AG20443 (cell line): ENCODE measurements at places on chromosomes 16 and 17.

GRCh38 chr17:77959926-77960521 is 1.5 kb downstream of the TNRC6C start:
- DNase-seq: no peak

- DNase-seq: no peak
These were observed 27.9 kb upstream of the JPT2 start for GRCh38 chr16:1650131-1650530.

GRCh38 chr17:82077617-82078358 is 12.2 kb upstream of the DUS1L start:
- no peak for DNase-seq

- DNase-seq: no peak
These were observed 14.0 kb downstream of the CEP295NL start for GRCh38 chr17:78888941-78889518.

DNA sequence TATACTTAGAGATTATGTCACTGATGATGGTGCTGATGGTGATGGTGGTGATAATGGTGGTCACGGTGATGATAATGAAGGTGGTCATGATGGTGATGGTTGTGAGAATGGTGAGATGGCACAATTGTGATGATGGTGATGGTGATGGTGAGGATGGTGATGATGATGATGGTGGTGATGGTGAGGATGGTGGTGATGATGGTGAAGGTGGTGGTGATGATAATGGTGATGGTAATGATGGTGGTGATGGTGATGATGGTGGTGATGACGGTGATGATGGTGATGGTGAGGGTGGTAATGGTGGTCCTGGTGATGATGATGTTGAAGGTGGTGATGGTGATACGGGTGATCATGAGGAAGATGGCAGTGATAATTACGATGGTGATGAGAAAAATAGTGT is 5.5 kb upstream of the CDT1 start:
- DNase-seq: no peak

GRCh38 chr17:81859906-81860755 is at the start of gene P4HB:
P4HB (minus strand) TSS chr17:81860535; CDS start chr17:81860471, 64 bp downstream.
- DNase-seq: peak; percentile 12

DNA sequence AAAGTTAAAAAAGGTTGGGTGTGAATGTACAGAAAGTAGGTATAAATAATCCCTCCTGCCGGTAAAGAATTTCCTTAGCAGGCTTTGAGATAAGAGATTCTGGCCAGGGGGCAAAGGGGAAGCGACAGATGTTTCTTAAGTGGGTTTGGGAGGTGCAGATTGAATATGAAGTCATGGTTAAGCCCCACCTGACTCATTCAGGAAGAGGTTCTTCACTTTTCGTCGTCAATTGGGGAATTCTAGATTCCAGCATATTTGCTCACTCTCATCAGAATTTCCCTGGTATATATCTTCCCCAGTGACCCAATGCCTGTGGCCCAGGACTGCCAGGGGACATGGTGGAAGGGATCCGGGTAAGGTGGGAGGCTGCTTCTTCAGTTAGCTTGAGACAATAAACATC is 127.8 kb downstream of the CPPED1 start:
- DNase-seq: peak; percentile 51

DNA sequence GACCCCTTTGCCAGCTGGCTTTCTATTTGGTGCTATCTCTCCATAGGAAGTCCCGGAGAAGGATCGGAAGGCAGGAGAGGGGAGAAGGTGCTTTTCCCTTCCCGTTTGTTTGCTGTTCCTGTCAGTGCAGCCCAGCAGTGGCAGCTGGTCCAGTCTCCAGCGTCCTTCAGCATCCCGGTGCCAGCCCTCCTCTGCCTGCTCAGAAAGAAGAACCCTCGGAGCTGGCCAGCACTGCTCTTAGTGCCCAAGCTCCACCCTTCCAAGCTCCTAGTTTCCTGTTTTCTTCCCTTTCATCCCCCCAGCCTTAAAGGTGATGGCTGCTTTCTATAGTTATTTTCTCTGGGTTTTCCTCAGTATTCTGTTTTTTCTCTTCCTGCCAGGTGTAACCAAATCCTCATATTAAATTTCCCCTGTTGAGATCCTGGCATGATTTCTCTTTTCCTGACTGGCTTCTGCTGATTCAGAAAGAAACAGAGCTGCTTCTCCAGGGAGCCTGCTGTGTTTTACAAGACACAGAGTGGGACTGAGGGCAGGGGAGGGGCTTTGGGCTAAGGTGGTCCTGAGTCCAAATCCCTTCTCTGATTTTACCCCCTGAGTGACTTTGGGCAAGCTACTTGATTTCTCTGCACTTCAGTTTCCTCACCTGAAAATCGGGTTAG is 186.8 kb downstream of the COPRS start:
- DNase-seq: peak; percentile 40

DNA sequence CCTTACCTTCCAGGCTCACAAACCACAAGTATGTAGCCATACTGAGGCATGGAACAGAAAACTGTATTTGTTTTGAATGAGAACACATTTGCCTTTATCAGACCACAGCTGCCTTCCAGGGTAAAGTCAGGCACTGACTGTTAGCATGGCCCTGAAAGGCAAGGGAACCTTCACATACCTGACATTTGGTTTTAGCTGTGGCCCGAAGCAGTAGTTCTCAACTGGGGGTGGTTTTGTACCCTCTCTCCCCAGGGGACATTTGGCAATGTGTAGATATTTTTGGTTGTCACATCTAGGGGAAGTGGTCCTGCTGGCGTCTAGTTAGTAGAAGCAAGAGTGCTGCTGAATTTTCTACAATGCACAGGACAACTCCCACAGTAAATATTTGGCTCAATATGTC is 9.2 kb downstream of the HERPUD1 start:
- no peak for DNase-seq

- DNase-seq: peak; percentile 16
These were observed 91.7 kb downstream of the HS3ST3A1 start for GRCh38 chr17:13510062-13510461.

DNA sequence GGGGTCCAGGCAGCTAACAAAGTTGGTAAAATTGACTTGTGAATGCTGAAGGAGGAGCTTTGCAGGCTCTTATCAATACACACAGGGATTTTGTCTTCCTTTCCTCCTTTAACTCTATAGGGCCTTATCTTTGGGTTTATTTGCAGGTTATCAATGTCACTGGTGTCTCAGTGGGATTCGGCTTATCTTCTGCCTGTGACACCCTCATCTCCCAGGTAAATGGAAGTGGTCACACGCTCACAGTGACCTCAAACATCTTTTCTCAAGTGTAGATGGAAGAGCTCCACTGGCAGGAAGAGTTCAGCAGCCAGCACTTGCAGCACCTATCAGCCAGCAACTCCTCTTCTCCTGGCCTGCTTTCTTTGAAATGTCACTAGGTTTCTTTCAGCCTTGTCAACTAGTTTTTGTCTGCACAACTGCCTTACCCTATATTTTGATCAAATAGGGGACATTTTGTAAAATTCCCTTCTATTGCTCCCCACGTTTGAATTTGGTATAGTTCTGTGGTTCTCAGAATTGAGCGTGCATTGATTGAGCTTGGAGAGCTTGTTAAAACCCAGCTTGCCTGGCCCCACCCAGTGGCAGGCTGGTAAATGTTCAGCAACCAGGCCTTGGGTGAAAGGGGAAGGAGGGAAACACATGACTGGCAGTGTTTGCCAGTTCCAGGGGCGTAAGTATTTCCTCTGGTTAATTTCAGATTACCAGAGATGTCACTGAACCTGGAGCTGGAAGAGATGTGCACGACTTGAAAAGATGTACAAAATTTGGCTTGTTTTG is 12.8 kb downstream of the SLC47A1 start:
- no peak for DNase-seq

DNA sequence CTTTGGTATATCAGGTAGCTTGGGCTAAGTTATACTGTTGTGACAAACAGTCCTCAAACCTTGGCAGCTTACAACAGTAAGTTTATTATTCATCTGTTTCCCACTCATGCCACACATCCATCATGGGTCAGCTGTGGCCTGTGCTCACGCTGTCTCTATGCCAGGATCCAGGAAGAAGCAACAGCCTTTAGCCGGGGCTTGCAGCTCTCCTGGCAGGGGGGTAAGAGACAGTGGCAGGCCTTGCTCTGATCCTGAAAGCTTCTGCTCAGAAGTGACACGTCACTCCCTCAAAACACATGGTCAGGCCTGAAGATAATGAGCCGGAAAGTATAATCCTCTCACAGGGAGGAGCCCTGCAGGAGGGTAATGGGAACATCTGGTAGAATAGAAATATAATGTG is 377.6 kb downstream of the CPPED1 start:
- DNase-seq: peak; percentile 25

DNA sequence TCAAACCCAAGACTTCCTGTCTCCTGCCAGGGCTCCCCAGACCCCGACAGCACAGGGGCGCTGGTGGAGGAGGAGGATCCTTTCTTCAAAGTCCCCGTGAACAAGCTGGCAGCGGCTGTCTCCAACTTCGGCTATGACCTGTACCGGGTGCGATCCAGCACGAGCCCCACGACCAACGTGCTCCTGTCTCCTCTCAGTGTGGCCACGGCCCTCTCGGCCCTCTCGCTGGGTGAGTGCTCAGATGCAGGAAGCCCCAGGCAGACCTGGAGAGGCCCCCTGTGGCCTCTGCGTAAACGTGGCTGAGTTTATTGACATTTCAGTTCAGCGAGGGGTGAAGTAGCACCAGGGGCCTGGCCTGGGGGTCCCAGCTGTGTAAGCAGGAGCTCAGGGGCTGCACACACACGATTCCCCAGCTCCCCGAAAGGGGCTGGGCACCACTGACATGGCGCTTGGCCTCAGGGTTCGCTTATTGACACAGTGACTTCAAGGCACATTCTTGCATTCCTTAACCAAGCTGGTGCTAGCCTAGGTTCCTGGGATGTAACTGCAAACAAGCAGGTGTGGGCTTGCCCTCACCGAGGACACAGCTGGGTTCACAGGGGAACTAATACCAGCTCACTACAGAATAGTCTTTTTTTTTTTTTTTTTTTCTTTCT is 8.1 kb downstream of the SERPINF1 start:
- no peak for DNase-seq

GRCh38 chr17:32536736-32537643 is 50.2 kb downstream of the CDK5R1 start:
- peak; percentile 16 for DNase-seq

GRCh38 chr17:74742153-74742515 is 5.1 kb downstream of the RAB37 start:
- DNase-seq: no peak

- DNase-seq: peak; percentile 74
These were observed 1.0 kb downstream of the LMF1 start for GRCh38 chr16:969508-970385.

DNA sequence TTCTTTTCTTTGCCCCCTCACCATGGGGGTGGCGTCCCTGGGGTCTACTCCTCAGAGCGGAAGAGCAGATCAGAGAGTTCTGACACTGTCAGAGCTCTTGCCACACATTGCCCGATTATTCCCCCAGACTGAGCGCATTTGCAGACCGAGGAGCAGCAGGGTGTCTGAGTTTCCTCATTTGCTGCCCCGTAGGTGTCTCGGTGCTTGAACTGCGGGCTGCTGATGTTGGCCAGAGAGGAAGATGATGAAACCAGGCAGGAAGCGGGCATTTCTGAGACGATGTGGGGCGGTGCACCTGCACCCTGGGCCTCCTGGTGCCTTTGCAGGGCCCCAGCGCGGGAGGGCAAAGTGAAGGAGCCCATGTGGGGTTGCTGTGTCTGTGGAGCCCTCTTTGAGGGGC is 55.2 kb downstream of the ARSG start:
- no peak for DNase-seq

GRCh38 chr16:3171181-3171854 is 16.7 kb upstream of the OR1F1 start:
- DNase-seq: peak; percentile 14

GRCh38 chr16:27410761-27411160 is 8.8 kb downstream of the IL21R start:
- DNase-seq: no peak

GRCh38 chr17:81992306-81993102 is 15.1 kb downstream of the ASPSCR1 start:
- no peak for DNase-seq

GRCh38 chr17:73278465-73279453 is 17.1 kb upstream of the CPSF4L start:
- peak; percentile 29 for DNase-seq

GRCh38 chr17:33942414-33942813 is 312.7 kb upstream of the CCL2 start:
- DNase-seq: no peak

- peak; percentile 94 for DNase-seq
These were observed at the start of gene ZFP3 for GRCh38 chr17:5078106-5079028. ZFP3 (plus strand) TSS chr17:5078467; CDS start chr17:5091505, 13,038 bp downstream.

DNA sequence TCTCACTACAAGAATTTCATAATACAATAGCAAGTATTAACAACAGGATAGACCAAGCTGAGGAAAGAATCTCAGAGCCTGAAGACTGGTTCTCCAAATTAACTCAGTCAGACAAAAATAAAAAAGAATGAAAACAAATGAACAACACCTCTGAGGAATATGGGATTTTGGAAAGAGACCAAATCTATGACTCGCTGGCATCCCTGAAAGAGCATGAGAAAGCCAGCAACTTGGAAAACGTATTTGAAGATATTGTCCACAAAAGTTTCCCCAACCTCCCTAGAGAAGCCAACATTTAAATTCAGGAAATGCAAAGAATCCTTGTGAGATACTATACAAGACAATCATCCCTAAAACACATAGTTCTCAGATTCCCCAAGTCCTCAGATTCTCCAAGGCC is 20.9 kb downstream of the NLRP1 start:
- DNase-seq: peak; percentile 27

GRCh38 chr16:66175636-66176035 is 190.9 kb upstream of the CDH5 start:
- DNase-seq: no peak

- DNase-seq: no peak
These were observed 64.5 kb upstream of the CIBAR2 start for GRCh38 chr16:85176541-85177447.

DNA sequence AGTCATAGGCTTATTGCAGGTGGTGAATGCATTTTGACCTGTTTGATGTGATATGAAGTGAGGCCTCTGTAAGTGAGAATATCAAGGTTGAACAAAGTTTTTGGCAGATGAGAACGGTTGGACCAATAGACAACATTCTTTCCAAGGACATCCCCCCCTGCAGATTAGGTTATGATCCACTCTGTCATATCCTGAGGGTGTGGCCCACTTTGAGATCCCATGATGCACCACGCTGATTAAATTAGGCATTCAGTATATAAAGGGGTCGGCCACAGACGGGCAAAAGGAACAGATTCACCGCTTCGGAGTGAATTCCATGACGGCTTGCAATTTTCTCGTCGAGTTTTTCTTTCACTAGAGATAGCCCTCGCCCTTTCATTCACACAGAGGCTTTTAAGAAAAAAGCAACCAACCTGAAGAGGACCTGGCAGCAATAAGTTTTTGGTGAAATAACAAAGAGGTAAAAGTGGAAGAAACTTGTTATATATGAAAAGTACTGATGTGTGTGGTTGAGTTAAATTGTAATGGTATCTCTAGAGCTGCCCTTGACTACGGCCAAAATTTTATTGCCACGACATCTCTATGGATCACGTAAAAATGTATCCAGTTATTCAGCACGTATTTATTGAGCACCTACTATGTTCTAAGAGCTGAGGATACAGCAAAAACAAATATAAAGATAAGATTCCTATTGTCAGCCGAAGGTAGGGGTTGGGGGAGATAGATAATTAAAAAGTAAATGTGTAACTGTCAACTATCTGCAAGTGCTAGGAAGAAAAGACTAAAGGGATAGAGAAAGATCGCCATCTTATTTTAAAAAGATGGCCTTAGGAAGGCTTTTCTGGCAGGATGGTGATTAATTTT is 1.7 kb upstream of the RBBP6 start:
- peak; percentile 9 for DNase-seq

GRCh38 chr17:29409963-29410362 is 19.8 kb downstream of the TAOK1 start:
- no peak for DNase-seq
